Neural crest cell (in vitro differentiated cells): ENCODE measurements at places on chromosomes 3 and 15. TPM values are rescaled to one million over a fixed set of nuclear protein-coding genes. Genes with fewer than 3 reads are reported as not detected.

GRCh38 chr3:120828796-120829195 lies 79.2 kb upstream of the STXBP5L start:
- no peak for DNase-seq

DNA sequence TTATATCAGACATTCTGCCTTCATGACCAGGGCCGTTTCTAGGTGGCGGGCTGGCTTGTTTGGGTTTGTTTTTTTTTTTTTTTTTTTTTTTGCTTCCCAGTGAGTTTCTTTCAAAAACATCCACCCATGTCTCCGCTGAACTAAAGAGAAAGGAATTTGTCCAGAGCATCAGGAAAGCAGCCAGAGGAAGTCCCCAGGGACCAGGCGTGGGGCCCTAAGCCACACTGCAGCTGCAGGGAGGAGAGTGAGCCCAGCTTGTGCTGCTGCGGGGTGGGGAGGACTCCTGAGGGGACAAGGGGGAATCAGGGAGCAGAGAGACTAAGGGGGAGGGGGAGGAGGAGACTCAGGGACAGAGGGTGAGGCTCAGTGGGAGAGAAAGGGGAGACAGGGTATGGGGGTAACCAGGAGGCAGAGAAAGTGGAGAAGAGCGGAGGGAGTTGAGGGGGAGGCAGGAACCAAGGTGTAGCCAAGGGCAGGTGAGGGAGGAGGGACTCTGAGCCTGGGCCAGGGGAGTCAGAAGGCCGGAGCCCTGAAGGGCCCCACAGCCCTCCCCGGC lies 49.5 kb downstream of the CYP11A1 start:
- DNase-seq = no peak

- DNase-seq = no peak
Measured at GRCh38 chr15:39573287-39573686, 7.6 kb upstream of the THBS1 start.

The SLC28A2 gene
- total RNA-seq = not detected in 2 replicates

- no peak for DNase-seq
Measured at GRCh38 chr3:55343486-55344357, 143.4 kb downstream of the WNT5A start.

GRCh38 chr3:112002096-112002971 lies 3.6 kb downstream of the TAGLN3 start:
- no peak for DNase-seq

DNA sequence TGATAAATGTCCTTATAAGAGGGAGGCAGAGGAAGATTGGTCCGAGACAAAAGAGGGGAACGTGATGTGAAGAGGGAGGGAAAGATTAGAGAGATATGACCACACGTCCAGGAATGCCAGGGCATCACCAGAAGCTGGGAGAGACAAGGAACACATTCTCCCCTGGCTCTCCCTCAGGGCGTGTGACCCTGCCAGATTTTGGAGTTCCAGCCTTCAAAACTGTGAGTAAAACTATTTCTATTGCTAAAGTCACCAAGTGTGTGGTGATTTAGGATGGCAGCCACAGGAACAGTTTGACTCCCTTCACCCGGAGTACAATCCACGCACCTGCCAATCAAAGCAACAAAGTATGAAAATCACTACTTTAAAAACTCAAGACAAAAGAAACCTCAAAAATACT lies 32.1 kb upstream of the TJP1 start:
- DNase-seq = no peak

- DNase-seq = no peak
Measured at GRCh38 chr3:128309026-128309425, 155.7 kb downstream of the EEFSEC start.

The ADAMTS9 gene
- 13.8 and 15.1 TPM in 2 replicates for total RNA-seq

GRCh38 chr15:45401665-45402161 lies 23.4 kb upstream of the GATM start:
- no peak for DNase-seq

The SAMMSON gene
- not detected in 2 replicates for total RNA-seq

The AGBL1 gene
- 0.05 and 0.07 TPM in 2 replicates for total RNA-seq

GRCh38 chr3:25785826-25786225 lies 2.6 kb upstream of the NGLY1 start:
- DNase-seq = no peak

GRCh38 chr3:16178628-16178988 lies 4.1 kb downstream of the GALNT15 start:
- no peak for DNase-seq

DNA sequence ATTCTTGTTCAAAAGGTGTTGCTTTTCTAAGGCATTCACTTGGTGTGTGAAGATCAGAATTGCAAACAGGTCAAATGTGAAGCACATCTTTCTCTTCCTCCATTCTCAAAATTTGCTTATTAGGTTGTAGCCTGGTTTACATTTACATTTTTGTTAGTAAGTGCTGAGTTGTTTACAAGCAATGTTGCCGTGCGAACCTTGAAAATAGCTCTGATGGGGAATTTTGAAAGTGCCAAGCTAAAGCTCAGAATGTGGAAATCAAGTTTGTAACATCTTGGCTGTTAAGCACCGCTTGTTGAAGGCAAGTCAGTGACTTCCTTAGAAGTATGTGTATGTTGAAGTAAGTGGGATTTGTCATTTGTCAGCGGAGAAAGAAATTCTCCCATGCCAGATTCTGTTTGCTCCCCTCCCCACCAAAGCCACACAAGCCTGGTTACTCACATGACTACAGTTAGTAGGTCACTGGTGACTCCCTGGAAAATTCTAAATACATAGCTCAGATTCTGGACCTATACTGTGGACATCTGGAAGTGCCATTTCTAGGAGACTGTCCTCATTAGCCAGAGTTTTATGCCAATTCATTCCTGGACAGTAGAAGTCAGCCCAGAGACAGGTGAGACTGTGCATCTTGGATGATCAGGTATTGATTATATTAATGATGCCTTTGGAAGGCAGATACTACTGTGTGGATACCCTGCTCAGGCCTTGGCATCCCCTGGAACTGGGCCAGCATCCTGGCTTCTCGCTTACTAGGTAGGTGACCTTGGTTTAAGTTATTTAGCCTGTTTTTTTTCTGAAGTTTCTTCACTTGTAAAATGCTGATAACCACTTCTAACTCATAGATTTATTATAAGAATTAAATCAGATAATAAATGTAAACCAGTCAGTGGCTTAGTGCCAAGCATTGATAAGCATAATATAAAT lies 390.6 kb upstream of the SEMA6D start:
- no peak for DNase-seq
